Pancreas (tissue), 10 donors: ENCODE measurements at places on chromosomes 2 and 18. TPM values are rescaled to one million over a fixed set of nuclear protein-coding genes. Genes with fewer than 3 reads are reported as not detected.

The DCDC2C gene
- not detected for polyA plus RNA-seq

The KCNS3 gene
- polyA plus RNA-seq: 16.4 TPM

The TMEM169 gene
- polyA plus RNA-seq: 0.47 TPM

The CTAGE1 gene
- polyA plus RNA-seq: not detected

The FBXO36 gene
- 0.84 TPM for polyA plus RNA-seq

The PROC gene
- polyA plus RNA-seq: 1.7 TPM

The RNF125 gene
- polyA plus RNA-seq: 0.92 TPM

The G6PC2 gene
- 25.0 TPM for polyA plus RNA-seq
